ENCODE measurements at places on chromosomes 3 and 15.

GRCh38 chr15:27323801-27324200 is 352.8 kb downstream of the GABRG3 start:
- no peak for DNase-seq

DNA sequence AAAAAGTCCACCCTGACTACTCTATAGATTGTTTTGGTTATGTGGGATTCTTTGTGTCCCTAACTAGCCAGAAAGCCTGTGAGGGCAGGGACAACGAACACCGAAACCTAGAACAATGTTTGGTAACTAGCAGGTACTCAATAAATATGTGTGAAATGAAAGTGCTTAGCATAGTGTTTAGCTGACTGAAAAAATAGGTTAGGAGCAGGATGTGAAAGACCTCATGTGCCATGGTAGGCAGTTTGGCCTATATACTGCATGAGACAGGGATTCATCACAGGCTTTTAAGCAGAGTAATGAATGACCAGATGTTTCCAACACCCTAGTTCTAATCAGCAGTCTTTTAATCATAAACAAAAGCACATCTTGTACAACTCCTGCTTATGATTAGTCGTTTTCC is 64.2 kb downstream of the MYO5A start:
- DNase-seq = peak; percentile 29

DNA sequence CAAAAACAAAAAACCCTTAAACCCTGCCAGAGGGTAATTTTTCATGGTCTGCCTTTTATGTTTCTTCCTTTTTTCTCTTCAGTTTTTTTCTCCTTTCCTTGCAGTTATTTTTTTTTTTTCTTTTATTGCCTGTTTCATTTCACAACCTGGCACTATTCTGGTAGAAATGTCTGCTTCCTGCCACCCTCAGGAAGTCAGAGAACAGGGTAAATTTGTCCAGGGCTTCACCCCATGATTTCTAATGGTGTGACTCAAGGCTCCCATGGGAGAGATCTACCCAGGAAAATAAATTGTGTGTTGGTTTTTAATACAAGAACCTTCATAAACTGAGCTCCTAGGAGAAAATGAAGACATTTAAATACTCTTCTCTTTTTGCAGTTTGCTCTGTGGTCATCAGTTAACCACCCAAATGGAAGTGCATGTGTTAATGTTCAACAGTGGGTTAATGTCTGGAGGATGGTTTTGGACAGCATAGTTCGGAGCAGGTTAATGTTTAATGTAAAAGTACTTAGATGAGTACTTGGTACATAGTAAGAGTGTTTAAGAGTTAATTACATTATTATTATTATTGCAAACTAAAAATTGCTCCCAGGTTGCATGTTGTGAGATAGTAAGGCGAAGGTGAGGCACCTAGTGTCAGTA is 45.9 kb downstream of the CGNL1 start:
- no peak for DNase-seq

- no peak for DNase-seq
Observed at GRCh38 chr15:57734860-57735259, 28.3 kb downstream of the POLR2M start.

DNA sequence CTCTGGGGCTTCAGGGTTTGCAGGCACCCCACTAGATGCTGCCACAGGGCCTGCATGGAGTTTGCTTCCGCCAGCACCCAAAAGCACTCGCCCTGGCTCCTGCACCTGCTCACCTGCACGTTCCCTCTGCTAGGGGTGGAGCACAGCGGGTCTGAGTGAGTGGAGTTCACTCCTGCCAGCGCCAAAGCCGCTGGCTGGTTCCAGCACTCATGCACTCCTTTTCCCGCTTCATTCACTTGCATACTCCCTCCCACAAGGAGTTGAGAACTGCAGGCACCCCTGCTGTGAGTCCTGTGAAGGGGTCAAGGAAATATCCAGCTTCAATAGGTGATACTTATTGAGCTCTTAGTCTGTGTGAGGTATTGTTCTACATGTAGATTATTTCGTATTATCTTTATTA is 537.5 kb downstream of the NR2F2 start:
- DNase-seq = no peak

DNA sequence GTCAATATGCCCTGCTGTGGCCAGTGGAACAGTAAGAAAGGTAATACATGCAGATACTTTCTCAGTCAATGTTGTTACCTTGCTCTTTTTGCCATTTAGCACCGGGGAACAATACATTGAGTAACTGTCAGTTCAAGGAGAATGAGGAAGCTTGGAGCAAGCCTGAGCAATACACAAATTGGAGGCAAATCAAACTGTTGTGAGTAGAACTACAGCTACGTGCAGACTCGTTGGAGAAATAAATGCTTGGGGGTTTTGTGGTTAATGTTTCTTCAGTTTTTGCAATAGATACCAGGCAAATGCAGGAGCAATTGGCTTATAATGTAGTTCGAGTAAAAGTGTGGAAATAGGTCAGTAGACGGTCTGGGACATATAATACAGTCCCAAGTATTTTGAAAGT is 587.3 kb upstream of the ROBO1 start:
- no peak for DNase-seq

DNA sequence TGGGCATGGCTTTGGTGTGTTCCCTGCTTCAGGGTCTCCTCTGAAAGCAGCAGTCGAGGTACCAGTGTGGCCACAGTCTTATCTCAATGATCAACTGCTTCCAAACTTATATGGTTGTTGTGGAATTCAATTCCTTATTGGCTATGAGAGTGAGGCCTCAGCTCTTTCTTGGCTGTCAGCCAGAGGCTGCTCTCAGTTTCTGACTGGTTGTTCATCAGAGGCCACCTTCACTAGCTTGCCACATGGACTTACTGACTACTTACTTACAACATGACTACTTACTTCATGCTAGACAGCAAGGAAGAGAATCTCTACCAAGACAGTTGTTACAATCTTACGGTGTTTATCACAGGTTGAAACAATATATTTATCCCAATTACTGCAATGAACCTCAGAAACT is 789.2 kb downstream of the DIPK2A start:
- no peak for DNase-seq

- no peak for DNase-seq
Observed at GRCh38 chr15:93076217-93076616, 12.8 kb downstream of the RGMA start.

DNA sequence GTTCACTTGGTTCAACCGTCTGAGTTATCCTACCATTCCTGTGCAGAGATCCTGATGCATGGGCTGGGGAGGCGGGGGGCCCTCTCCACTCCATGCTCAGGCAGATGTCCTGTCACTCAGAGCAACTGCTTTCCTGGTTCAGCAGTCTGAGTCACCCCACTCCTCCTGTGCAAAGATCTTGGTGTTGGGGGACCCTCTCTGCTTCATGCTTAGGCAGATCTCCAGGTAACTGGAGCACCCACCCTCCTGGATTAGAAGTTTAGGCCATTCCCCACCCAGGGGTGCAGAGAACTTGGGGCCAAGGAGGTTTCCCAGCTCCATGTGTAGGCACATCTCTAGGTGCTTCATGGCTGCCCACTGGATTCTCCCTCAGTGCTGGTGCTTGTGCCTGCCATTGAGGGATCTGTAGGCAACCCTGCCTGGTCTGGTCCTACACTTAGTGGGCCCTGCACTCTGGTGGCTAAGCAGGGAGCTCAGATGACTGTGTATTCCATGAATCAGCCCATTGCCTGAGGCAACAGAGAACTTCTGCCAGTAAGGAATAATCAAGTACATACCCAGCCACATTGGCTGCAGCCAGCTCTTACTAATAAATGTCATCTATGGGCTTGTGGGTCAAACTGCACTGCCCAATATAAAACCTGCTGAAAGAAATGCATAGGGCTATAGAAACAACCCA is 465.4 kb upstream of the THBS1 start:
- no peak for DNase-seq

DNA sequence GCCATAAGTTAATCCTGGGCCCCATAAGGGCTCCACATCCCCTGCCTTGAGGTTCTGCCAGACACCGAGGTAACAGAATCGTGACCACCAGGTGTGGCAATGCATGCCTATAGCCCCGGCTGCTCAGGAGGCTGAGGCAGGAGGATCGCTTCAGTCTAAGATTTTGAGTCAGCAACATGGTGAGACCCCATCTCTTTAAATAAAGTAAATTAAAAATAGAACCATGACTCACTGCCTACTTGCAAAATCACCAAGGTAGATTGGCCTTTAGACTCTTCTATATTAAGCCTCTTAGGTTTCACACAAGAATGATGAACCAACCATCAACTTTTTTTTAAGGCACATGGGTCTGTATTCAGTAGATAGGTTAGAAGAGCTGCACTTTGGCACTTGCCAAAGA is 9.7 kb downstream of the WDR5B start:
- no peak for DNase-seq

GRCh38 chr3:120440001-120440703 is 10.6 kb downstream of the FSTL1 start:
- DNase-seq = no peak

- no peak for DNase-seq
Observed at GRCh38 chr3:55449527-55449926, 37.6 kb downstream of the WNT5A start.

GRCh38 chr3:138389841-138390581 is 41.6 kb downstream of the MRAS start:
- no peak for DNase-seq

DNA sequence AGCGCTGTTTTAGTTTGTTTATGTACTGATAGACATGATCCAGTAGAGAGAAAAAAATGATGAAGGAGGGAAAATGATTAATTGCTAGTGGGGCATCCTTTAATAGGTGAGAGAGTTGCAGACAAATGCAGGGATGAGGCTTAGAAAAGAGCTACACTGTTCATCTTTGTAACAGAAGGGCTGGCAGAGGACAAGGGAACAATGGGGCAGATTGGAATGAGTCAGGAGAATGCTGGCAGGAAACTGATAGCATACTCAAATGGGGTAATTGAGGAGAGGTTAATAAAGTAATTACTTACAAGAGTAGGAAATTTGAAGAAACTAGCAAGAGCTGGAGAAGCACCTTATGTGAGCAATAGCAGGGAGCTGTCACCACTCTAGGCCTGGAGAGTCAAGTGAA is 170.9 kb downstream of the OXSM start:
- DNase-seq = no peak

GRCh38 chr3:155283092-155284056 is 10.1 kb downstream of the STRIT1 start:
- no peak for DNase-seq

DNA sequence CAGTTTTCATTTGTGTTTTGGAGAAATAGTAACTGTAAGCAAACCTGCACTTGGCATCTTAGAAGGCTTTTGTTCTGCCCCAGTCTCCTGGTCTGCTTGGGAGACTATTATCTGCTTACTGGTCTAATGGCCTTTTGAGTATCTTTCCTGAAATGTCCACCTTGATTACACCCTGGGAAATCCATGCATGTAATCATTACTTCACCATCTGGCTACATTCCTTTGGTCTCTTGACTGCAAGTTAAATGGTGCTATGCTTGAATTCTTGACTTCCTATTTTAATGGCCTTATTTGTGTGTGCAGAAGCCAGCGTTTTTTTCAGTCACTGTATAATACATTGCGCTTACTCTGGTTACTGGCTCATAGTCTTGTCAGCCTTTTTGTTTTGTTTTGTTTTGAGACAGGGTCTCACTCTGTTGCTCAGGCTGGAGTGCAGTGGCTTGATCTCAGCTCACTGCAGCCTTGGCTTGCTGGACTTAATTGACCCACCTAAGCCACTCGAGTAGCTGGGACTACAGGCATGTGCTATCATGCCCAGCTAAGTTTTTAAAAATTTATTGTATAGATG is 30.0 kb downstream of the CHD2 start:
- no peak for DNase-seq

DNA sequence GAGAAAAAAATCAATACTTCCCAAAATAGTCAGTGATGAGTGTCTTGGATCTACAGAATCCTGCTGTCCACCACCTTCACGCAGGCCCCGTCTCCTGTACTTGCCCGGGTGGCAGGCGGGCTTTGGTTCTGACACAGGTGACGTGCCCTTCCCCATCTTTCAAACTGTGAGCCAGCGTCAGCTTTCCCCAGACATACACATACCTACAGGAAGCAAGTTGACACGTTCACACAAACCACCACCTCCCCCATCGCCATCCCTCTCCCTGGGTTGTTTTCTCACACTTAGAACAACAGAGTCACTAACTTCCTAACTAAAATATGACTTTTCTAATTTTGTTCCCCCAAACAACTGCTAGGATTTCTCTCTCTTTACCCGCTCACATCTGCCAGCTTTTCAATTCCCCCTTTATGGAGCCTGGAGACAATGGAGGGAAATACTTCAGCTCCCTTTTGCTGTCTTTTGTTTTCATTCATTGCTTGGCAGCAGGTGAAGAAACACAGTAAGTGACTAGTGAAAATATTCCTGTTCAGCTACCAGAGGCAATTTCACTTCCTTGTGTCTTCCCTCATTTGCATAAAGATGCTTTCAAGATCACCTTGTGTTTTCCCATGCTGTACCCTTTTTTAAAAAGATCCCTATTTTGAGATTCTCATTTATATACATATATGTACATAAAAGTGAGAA is 248.3 kb downstream of the SLCO3A1 start:
- DNase-seq = no peak

DNA sequence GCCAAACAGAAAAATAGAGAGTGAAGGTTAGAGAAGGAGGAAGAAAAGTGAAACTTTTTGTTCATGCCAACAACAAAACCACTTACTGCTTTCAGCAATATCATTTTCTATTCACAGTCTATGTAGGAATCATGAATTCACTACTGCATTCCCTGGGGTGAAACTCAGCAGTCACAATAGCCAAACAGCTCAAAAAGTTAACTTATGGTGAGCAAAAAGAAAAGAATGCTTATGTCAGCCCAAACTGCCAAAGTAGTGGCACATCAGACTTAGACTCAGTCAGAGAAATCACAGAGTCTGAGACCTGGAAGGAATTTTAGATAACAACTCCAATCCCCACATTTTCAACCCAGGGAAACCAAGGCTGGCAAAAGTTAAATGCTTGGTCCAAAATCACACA is 238.7 kb upstream of the TMCO5A start:
- DNase-seq = no peak

Measured in T-helper 2 cell treated with Interferon-gamma antibody and Interleukin-4, amounts not matched to agents 5 μg/mL and 100 μg/mL, for 36 hours (primary cell).